ENCODE measurements at places on chromosomes 12 and 14. TPM values are rescaled to one million over a fixed set of nuclear protein-coding genes. Genes with fewer than 3 reads are reported as not detected.

CACNA1C gene
- 0.02 TPM for total RNA-seq

MIP gene
- total RNA-seq = 0.15 TPM

MYF5 gene
- total RNA-seq = not detected

AICDA gene
- total RNA-seq = 0.13 TPM

ADAM21 gene
- 0.08 TPM for total RNA-seq

TMEM253 gene
- 0.94 TPM for total RNA-seq

ISM2 gene
- total RNA-seq = 0.41 TPM

IFNG-AS1 gene
- total RNA-seq = not detected

CD27 gene
- not detected for total RNA-seq

KRT84 gene
- not detected for total RNA-seq

ARID4A gene
- 3.2 TPM for total RNA-seq

RNASE3 gene
- total RNA-seq = not detected

CPNE6 gene
- total RNA-seq = 0.14 TPM

Data from A549 treated with dexamethasone at 1 μM for 4 hours (cell line).